ENCODE measurements at places on chromosomes 7 and 10. TPM values are rescaled to one million over a fixed set of nuclear protein-coding genes. Genes with fewer than 3 reads are reported as not detected.

Gene TMEM176B
- total RNA-seq: not detected

GRCh38 chr10:80132299-80133139, at the start of gene PLAC9:
Gene PLAC9, plus strand, starts transcription at chr10:80132730. Its CDS starts 33 bp downstream, at chr10:80132763.
- DNase-seq: no peak

Gene CPA4
- not detected for total RNA-seq

Gene EIF3B
- total RNA-seq: 159 TPM

- DNase-seq: no peak
Observed at GRCh38 chr7:70680743-70681468, 451.0 kb upstream of the GALNT17 start.

GRCh38 chr10:32481606-32482005, 35.7 kb downstream of the CCDC7 start:
- DNase-seq: no peak

Gene NEUROD6
- total RNA-seq: not detected

Gene BICC1
- not detected for total RNA-seq

Gene PRF1
- 8.2 TPM for total RNA-seq

Gene AKR1B15
- not detected for total RNA-seq

DNA sequence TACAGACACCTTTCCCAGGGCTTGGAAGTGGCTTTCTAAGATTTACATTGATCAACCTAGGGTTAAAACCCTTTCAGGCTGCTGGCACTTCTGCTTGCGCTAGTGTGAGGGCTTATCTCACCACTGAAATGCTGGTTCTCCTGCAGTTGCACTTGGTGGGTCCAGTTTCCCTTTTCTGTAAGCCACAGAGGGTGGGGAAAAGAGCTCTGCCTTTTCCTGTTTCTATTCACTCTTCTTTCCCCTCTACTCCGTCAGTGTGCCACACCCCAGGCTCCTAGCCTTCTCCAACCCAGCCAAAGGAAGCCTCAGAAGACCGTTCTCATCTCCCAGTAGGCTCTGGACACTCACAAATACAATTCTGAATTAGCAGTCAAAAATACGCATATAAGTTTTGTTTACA, 19.0 kb upstream of the CAPZA2 start:
- DNase-seq: no peak

DNA sequence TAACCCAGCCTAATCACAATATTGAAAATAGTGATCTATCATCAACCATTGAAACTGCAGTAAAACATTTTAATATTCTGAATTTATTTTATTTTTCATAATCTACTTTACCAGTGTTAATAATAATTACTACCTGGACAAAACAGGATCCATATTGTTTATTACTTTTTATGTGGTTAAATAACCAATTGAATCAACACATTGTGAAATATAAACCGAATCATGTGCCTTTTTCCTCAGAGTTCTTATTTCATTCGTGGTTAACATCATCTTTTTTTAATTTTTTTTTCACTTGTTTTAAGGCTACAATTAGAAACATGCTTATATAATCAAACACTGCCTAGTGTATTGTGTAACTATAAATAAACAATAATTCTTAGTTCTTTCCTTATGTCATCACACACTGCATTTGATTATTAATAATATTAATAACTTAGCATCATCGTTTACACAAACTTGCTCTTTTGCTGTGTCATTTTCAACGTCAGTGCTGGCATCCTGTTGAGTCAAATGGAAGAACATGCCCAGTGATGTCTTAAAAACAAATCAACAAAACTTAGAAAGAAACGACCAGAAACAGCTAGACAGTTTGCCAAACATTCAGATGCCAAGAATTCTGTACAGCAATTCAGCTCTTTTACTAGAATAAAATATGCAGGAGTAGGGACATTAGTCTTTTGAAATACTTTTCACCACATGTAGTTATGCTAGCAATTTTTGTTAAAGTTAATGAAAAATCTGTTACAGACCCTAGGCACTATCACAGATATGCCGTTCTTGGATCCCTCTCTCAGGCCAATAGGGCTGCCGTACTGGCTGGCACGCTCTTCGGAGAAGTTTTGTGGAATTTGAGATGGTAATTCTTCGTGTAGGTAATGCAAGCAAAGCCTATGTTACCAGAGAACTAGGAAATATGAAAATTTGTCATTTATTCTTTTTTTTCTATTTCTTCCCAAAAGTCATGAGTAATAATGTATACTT, 330.4 kb upstream of the SEMA3A start:
- no peak for DNase-seq

Gene HK1
- total RNA-seq: 179 TPM

Gene CHRM2
- not detected for total RNA-seq

DNA sequence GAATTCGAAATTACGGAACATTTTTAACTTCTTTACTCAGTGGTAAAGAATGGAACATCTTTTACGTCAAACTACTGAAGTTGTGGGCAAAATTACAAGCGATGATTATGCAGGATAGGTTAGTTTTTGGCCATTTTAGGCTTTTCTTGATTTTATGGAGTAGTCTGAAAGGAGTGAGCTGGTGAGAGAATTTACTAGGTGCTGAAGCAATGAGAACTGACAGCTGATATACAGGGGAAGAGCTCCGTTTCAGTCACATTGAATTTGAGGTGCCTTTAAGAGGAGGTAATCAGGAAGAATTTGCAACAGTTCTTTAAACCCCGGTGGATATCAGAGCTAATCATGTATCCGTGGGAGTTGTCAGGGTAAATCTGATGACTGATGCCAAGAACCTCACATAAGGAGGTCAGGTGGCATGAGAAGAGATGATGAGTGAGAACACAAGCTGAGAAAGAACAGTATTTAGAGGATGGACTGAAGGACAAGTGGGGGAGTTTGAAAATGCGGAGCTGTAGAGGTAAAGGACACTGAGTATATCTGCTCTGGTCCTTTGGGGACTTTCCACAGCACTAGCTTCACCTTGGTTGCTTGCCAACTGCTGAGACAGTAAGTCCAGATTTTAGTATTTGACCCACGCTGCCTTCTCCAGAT, 104.3 kb downstream of the AHR start:
- DNase-seq: no peak

DNA sequence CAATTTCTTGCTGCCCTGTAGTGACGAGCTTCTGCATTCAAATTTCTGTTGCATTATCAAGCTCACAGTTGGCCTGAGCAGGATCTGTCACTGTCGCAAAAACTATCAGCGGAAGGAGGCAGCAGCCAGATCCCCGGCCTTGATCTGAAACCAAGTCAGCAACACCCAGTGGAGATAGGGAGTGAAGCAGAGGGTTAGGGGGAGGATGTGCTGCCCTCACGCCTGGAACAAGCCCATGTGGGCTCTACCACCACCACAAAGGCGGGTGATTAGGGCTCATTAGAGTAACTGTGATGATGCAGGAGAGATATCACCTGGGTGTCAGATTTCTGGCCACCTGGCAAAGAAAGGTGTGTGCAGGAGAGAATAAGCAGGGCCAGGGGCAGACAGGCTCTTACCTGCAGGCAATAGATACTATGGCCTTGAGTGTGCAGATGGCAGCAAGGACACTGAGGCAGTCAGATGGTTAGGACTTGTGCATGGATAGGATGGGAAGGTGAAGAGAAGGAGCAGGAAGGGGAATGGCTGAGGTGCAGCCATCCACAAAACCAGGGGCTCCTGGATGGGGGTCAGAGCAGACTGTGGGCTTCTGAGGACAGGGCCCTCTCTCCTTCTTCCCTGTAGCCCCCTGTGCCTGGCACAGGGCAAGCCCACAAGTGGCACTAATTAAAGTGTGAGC, 417.3 kb downstream of the RPS24 start:
- no peak for DNase-seq

DNA sequence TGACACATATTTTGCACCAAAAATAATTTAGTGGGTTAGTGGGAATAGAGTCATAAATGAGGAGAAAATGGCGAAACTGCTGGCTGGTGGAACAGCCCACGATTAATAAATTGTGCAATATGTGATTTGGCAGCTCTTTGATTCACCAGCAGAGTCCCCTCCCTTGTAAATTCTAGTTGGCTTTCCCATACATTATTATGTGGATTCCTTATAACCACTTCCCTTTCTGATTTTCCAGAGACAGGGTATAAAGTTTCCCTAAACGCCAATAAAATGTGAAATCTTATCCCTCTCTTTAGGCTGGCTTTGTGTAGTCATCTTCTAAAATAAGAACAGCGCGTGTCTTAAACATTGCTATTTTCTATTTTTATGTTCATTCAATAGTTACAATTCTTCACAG, 149.4 kb upstream of the FERD3L start:
- no peak for DNase-seq

GRCh38 chr10:125534515-125534914, 148.4 kb downstream of the TEX36 start:
- DNase-seq: no peak

DNA sequence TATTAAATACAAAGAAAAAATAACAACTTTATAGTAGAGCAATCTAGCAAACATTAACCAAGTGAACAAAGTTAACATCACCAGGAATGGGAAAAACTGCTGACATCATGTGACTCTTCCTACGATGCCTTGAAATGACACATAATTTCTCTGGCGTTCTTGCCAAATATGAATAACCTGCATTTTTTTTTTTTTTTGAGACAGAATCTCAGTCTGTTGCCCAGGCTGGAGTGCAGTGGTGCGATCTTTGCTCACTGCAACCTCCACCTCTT, 126.5 kb upstream of the VKORC1L1 start:
- no peak for DNase-seq

DNA sequence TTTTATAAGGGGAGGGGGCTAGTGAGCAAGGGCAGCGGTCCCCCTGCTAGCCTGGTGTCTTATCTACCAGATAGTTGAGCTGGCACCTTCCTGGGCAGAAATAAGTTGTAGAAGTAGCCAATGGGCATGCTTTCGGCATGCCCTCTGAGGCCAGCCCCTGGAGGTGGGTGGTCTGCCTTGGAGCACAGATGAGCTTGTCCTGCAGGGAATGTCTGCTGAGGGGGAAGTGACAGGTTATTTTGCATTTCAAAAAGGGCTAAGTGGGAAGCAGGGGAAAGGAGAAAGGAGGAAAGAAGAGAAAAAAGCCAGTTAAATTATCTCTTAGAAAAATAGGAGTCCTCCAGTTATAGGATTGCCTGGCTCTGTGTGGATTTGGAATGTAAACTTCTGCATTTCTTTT, 88.9 kb downstream of the GPR26 start:
- DNase-seq: no peak

DNA sequence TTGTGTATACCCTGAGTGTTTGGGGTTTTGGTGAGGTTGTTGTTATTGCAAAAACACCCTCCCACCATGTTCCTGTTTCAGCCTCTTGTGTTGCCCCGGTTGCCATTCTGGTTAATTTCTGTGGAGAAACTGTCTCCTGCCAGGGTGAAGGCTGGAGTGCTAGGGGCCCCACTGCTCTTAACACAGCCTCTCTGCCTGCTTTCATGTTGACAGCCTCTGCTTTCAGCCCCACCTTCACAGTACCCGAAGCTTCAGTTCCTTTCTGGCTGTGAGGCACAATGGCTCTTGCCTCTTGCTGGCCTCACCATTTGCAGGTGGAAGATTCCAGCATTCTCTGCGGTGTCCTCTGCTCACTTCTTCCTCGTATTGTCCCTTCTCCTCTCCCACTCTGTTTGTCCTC, 19.2 kb downstream of the SLC18A2 start:
- no peak for DNase-seq

Gene GTF2IRD1
- 5.5 TPM for total RNA-seq

DNA sequence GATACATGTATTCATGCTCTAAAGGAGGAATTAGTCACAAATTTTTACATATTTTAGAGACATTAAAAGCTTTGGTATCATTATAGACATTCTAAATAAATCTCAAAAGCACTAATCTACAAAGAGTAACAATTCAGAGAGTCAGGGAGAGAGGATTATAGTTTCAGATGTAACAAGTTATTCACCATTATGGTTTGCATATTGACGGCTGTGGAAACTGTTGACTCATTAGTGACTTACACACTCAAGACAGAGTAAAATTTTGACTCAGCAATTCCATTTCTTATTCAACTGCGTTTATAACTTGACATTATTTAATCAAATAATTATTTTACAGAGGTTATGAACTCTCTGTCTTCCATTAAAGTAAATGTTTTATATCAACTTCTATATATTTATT, 95.4 kb upstream of the SEMA3C start:
- DNase-seq: no peak

Gene HSPA12A
- 0.05 TPM for total RNA-seq

- DNase-seq: no peak
Observed at GRCh38 chr10:60351191-60351853, 38.4 kb downstream of the ANK3 start.

- no peak for DNase-seq
Observed at GRCh38 chr7:24392774-24393173, 108.8 kb downstream of the NPY start.

Data from activated naive CD4-positive, alpha-beta T cell treated with anti-CD3 and anti-CD28 coated beads for 36 hours (primary cell).